Urinary bladder (tissue), 4 donors: ENCODE measurements at places on chromosomes 7 and 10.

DNA sequence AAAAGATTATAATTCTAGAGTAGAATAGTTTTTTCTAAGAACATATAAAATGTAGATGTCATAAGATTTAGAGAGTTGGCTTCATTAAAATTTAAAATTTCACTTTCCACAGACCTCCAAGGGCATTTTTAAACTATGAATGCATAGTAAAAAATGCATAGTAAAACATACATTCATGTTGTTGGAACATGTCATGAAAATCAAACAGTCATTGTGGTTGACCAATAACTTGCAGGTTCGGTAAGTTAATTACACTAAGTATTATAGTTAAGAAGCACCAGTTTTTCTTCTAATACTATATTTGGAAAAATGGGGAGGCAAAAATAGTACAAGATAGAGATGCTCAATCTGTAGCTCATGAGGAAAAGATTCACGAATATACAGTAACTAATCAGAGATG, 61.5 kb upstream of the MACROH2A2 start:
- no peak for DNase-seq

DNA sequence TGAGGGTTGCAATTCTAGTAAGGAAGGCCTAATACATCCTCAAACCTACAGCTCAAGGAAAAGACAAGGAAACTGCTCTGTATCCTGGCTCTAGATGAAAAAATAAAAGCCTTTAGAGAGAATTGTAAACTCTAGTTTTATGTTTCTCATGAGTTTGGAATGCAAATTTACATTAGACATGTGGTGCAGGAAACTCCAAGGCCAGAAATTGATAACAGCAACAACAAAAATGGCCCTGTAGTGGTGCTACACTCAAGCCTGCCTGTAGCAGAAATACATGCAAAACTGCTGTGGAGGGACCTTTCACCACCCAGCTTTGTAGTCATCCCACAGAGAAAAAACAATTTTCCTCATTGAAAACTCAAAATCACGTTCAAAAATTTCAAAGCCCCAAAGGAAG, 546.7 kb upstream of the LRRN3 start:
- no peak for DNase-seq

DNA sequence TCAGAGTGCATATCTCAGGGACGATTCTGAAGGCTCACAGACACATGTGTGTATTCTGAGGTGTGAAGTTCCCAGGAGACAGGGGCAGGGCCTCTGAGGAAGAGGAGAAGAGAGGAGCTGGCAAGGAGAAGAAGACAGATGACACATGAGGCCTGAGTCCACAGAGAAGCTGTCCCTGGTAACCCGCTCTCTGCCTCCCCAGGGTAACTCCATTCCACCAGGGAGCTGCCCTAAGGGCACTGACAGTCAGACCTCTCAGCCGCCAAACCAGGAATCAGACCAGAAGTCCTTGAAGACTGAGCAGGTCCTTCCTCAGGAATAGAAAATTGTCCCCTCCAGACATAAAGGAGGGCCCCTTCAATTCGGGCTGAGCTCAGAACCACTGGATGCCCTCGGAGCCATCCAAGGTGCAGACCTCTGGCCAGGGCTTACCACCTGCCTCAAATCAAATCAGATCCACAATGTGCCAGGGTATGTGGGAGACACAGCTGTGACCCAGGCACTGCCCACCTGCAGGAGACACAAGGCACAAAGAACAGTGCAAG, 57.4 kb downstream of the TLL2 start:
- no peak for DNase-seq

DNA sequence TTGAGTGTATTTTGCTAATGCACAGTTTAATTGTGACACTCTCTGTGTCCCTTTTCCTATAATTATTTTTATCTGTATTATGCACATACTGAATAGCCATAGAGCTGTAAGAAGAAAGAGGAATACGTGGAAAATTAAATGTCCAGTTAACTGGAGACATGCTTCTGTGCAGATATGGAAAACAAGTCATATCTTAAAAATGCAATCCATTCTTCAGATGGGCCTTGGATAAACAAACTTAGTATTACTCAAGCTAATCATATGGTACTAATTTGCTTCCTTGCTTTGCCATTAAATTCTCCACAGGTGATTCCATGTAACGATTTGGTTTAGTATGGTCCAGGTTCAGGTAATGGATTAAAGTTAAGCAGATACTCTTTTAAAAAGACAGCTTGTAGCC, 201.2 kb upstream of the CELF2 start:
- DNase-seq, result no peak

- DNase-seq, result peak; percentile 69
These were observed 4.1 kb upstream of the PLAU start for GRCh38 chr10:73906524-73907447.

- no peak for DNase-seq
These were observed 38.7 kb downstream of the LAMB4 start for GRCh38 chr7:108091461-108091831.
